NCI-H187 (cell line): ENCODE measurements at places on chromosomes 1 and 21.

GRCh38 chr1:60969971-60970509, 112.3 kb upstream of the NFIA start:
- DNase-seq, result no peak

DNA sequence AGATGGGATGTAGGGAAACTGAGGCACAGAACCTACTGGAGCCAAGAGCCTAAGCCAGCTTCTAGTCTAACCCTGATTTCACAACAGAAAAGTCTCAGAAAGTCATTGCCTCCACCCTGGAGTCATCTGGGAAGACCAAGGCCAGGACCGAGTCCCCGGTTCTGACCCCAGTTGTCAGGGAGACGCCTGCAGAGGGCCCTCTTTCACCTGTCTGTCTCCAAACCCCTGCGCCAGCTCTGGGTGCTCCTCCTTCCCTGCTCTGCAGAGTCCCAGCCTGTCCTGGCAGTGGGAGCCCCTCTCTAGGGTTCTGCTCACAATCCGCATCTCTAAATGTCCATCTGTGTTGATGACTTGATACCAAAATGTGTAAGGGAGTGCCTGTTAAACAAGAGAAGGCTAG, 149.7 kb downstream of the PGBD5 start:
- DNase-seq, result no peak

- DNase-seq, result no peak
Observed at GRCh38 chr1:27372808-27373690, 1.6 kb downstream of the FCN3 start.

GRCh38 chr1:183586926-183587325, 3.3 kb downstream of the NCF2 start:
- DNase-seq, result no peak

DNA sequence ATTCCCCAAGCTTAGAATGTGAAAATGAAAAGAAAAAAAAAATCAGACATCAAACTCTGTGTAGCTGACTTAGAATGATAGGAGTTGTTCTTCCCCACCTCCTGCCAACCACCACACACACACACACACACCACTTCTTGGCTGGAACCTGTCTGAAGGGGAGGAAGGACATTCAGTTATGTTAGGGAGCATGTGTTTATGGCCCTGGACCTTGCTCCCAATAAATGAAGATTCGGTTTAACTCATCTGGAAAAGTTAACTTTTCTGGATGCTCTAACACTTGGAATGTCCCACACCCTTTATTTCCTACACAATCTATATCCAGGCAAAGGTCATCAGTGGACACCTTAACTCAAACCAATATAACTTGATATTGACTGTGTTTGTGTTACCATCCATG, 112.4 kb downstream of the DAB1 start:
- no peak for DNase-seq

DNA sequence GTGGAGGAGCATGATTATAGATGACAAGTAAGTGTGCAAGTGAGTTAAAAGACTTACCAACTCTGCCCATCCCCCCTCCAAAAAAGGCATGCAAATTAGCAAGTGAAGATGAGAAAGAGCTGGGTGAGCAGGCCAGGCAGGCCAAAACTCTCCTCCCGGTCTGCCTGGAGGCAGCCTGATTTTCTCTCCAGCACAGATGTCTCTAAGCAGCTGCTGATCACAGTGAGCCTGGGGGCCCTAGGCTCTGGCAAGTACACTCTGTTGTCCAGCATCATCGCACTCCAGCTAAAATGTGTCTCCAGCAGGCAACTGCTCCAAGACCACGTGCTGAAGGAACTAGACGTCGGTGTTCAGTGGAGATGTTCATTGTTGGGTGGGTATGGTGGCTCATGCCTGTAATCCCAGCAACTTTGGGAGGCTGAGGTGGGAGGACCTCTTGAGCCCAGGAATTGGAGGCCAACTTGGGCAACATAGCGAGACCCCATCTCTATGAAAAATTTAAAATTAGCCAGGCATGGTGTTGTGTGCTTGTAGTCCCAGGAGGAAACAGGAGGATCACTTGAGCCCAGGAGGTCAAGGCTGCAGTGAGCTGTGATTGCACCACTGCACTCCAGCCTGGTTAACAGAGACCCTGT, 56.7 kb upstream of the PUM1 start:
- no peak for DNase-seq

DNA sequence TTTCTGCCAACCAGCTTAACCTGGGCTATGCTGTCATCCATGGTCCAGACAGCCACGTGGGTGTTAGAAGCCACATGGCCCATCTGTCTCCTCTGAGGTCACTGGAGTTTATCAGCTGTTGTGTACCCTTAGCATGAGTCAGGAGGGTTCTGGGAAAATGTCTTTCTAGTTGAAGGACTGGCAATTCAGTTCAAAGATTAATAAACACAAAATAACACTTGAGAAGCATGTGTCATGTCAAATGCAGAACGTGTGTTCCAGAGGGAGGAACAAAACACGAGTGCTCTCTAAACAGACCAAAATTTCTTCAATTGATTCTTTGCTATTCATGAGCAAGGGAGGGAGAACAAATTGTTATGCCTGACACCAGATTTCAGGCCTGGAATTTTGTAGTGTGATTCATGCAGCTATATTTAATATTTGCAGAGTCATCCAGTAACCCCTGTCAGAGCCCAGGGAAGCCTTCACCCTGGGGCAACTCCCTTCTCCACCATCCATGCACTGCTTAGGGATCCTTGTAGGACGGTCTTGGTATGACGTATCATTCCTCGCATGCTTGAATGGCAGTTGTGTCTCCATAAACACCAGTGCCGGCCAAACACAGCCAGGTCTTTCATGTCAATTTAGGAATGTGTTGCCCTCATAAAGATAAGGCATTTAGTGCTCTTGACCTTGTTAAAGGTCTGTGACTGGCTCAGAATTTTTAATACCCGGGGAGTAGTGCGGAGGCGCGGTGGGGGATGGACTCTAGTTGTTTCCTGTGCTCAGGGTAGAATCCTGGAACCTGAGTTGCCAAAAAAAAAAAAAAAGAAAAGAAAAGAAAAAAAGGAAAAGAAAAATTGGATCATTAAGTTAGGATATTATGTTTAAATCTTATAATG, 27.7 kb upstream of the DYRK1A start:
- no peak for DNase-seq

GRCh38 chr1:178412400-178412770, 84.4 kb downstream of the CLEC20A start:
- no peak for DNase-seq

GRCh38 chr1:174008269-174008668, 13.9 kb downstream of the RC3H1 start:
- no peak for DNase-seq

GRCh38 chr1:233704170-233704897, 90.4 kb downstream of the KCNK1 start:
- no peak for DNase-seq

GRCh38 chr1:165365341-165365740, 8.8 kb upstream of the LMX1A start:
- no peak for DNase-seq

GRCh38 chr1:235207209-235207565, 46.1 kb upstream of the RBM34 start:
- no peak for DNase-seq

- DNase-seq, result no peak
Observed at GRCh38 chr1:92362970-92363369, 64.1 kb downstream of the RPAP2 start.

- no peak for DNase-seq
Observed at GRCh38 chr1:162397039-162397448, 14.9 kb downstream of the SH2D1B start.

GRCh38 chr1:226496453-226497015, 52.0 kb upstream of the STUM start:
- DNase-seq, result no peak

- DNase-seq, result no peak
Observed at GRCh38 chr1:45739137-45739536, 11.3 kb downstream of the IPP start.

- no peak for DNase-seq
Observed at GRCh38 chr1:218553197-218553596, 208.1 kb downstream of the TGFB2 start.

DNA sequence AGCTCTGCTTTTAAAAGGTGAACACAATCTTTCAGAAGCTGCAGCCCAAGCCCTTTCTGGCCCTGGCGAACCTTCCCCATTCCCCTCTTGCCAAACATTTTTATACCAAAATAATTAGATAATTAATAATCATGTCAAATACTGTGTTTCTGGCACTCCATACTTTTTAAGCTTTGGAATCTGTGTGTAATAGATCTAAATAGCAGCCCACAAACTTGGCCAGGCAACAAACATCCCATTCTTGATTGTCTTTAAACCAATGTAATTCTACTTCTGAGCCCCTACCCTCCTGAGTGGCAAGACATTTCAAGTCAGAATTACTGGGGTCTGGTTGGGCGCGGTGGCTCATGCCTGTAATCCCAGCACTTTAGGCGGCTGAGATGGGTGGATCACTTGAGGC, 137.7 kb downstream of the NAV1 start:
- DNase-seq, result no peak

- DNase-seq, result no peak
Observed at GRCh38 chr1:234923626-234924025, 205.0 kb downstream of the TOMM20 start.

- DNase-seq, result no peak
Observed at GRCh38 chr1:1347663-1348419, 1.4 kb downstream of the DVL1 start.

GRCh38 chr1:45009956-45010854, 919 bp downstream of the HECTD3 start:
- DNase-seq, result no peak

DNA sequence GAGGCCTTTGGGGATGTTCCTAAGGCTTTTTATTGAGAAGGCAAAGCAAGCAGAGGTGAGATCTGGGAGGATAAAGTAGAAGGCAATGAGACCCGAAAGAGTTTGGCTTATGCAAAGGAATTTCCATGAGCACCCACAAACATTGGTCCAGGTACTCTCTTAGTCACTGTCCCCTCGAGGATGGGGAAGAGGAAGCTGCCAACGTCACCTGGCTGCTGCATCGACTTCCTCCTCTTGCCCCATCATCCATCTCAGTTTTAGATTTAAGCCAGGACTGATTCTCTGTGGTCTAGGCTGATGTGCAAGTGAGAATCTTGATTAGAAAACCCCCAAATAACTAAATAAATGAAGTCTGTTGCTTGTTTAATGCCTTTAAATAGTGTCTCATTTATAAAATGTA, 28.7 kb downstream of the RUNX1 start:
- no peak for DNase-seq

- DNase-seq, result no peak
Observed at GRCh38 chr1:171805395-171806115, 24.1 kb downstream of the METTL13 start.

GRCh38 chr1:197200272-197200899, 53.9 kb upstream of the ASPM start:
- no peak for DNase-seq

DNA sequence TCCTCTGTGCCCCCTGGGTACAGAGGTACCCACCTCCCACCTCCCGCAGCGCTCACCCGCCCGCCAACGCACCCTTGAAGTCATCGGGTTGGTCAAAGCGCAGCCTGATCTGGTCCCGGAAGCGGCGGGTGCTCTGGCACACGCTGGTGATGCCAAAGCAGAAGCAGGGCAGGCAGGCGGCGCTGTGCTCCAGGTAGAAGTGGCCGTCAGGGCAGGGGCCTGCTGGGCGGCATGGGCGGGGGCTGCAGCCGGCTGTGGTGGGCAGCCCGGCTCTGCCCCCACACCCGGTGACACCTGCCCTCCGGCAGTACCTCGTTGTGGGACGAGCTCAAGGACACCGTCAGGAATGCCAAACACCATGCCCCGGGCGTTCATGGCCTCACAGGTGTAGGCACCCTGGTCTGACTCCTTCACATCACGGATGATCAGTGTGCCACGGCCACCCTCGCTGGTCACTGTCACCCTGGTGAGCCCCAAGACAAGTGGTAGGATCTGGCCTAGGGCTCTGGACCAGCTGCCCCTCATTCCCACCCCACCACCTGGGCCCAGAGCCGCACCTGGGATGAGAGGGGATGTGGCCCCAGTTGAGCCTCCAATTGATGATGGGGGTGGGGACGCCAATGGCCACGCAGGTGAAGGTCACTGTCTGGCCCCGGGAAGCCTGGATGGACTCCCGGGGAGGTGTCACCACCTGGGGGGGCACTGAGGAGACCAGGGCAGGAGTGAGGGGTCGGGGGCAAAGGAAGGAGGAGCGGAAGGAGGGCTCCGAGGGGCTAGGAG, 52.5 kb downstream of the HSPG2 start:
- no peak for DNase-seq

DNA sequence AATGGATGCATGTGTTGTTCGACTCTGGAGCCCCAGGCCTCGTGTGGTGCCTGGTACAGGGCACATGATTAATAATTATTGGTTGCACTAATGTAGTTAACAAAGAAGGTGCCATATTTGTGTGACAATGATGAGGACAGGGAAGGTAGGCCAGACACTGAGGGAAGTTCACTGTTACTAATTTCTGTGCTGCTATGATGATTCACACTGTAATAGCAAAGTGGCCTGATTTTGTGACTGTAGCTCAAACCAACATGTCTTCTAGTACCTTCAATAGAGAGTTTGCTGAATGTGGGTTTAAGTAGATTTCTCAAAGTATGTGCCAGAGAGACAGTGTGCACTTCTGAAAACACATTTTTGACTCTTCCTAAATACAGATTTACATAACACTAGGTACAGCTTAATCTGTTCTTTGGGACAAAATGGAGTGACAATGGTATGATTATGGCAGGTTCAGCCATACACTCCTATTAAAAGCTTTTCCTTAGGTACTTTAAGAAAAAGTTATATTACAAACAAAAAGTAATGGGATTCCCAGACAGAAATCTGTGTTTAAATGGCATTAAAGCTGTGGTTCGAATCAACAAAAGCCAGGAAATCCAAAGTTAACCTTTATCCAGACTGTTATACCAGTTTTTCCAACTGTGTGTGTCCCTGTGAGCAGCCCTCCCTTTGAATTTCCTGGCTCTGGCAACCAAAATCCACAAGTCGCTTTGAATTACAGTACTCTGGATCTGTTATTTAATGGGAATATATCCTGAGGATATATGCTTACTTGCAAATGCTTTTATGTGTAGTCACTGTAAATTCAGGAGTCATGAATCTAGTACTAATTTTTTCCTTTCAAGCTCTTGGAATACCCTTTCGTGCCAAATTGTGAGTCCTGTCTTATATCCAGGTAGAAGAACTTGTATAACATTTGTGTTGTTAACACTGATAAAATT, 277.1 kb upstream of the SGIP1 start:
- DNase-seq, result no peak

- DNase-seq, result no peak
Observed at GRCh38 chr1:177511036-177511435, 340.3 kb downstream of the BRINP2 start.

DNA sequence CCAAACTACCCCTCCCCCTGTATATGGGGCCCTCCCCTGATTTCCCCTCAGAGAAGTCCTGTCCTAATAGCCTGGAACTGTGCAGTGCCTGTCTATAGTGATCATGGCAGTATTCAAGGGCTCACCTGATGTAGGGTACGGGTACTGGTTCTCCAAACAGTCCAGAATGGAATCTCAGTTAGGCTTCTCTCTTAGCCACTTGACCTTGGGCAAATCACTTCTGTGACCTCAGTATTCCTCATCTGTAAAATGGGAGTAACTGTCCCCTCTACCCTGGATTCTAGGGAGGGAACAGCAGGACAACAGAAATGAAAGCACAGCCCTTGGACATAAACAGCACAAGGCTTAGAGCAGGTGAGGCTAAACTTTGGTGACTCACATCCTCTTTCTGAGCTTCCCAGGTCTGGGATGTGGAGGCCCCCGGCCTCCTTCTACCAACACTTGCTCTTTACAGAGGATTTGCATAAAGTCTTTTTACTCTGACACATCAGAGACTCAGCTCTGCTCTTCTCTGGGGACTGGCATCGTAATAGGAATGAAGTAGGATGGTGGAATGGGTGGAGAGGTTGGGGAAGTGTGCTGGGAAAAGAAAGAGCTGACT, 20.0 kb upstream of the PDZK1IP1 start:
- DNase-seq, result no peak
